ENCODE measurements at places on chromosomes 7 and 10.

GRCh38 chr10:117544004-117544701 is 1.6 kb downstream of the EMX2 start:
- DNase-seq, result no peak

- DNase-seq, result no peak
Observed at GRCh38 chr7:91193141-91193540, 71.1 kb upstream of the FZD1 start.

- DNase-seq, result no peak
Observed at GRCh38 chr7:96495751-96496216, 173.9 kb upstream of the SLC25A13 start.

GRCh38 chr7:100247152-100247757 is 27.5 kb downstream of the PVRIG start:
- DNase-seq, result no peak

GRCh38 chr7:151187409-151188251 is 580 bp upstream of the ASB10 start:
- no peak for DNase-seq
